ENCODE measurements at places on chromosomes 2 and 18. TPM values are rescaled to one million over a fixed set of nuclear protein-coding genes. Genes with fewer than 3 reads are reported as not detected.

DNA sequence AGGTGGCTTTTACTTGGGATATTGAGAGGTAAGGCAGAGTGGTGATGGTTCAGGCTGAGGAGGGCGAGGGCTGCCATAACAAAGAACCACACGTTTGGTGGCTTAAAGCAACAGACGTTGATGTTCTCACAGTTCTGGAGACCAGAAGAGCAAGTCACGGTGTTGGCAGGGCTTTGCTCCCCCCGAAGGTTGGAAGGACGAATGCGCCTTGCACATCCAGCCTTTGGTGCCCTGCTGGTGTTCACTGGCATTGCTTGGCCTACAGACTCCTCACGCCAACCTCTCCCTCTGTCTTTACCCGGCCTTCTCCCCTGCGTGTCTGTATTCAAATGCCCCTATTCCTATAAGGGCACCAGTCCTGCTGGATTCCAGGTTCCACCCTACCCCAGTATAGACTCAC lies 125.4 kb downstream of the TPO start:
- DNase-seq, result no peak

DNA sequence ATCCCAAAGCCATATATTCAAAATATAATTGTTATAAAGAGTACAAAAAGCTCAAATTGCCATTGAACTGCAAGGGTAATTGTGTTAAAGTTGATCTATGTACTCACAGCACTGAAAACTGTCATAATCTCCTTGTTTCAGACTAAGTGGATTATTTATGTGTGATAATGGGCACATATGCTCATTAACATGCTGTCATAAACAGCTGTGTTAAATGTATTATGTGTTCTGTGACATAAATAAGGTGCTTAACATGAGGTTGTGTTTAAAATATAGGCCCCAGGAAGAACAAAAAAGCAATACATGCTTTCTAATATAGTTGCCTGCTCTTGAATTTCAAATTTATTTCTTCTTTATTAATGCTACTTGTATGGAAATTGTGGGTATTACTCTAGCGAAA lies 409.5 kb downstream of the DCC start:
- DNase-seq, result no peak

DNA sequence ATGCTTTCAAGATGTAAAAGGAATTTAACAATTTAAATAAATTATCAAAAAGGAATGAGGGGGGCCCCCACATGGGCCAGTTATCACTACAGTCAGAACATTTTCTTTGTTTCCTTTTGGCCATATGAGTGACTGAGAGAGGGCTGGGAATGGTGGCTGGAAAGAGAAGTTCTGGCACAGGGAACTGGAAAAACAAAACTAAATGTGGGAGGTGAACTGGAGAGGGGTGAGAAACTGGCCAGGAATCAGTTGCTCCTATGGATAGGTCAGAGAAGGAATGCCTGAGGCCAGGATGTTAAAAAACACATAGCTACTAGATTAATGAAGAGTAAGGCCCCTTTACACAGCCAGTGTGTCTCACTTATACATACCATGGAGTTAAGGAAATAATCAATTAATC lies 121.0 kb downstream of the RBMS1 start:
- no peak for DNase-seq

Gene PLEKHH2
- 7.4 TPM for polyA plus RNA-seq

GRCh38 chr18:10482985-10483949 lies 28.8 kb downstream of the APCDD1 start:
- no peak for DNase-seq
